Left ventricle myocardium superior (tissue), 1 donor: ENCODE measurements at places on chromosomes 7 and 10. TPM values are rescaled to one million over a fixed set of nuclear protein-coding genes. Genes with fewer than 3 reads are reported as not detected.
A peak's percentile ranks its signal among the peaks of the same experiment; 100 is the strongest.

DNA sequence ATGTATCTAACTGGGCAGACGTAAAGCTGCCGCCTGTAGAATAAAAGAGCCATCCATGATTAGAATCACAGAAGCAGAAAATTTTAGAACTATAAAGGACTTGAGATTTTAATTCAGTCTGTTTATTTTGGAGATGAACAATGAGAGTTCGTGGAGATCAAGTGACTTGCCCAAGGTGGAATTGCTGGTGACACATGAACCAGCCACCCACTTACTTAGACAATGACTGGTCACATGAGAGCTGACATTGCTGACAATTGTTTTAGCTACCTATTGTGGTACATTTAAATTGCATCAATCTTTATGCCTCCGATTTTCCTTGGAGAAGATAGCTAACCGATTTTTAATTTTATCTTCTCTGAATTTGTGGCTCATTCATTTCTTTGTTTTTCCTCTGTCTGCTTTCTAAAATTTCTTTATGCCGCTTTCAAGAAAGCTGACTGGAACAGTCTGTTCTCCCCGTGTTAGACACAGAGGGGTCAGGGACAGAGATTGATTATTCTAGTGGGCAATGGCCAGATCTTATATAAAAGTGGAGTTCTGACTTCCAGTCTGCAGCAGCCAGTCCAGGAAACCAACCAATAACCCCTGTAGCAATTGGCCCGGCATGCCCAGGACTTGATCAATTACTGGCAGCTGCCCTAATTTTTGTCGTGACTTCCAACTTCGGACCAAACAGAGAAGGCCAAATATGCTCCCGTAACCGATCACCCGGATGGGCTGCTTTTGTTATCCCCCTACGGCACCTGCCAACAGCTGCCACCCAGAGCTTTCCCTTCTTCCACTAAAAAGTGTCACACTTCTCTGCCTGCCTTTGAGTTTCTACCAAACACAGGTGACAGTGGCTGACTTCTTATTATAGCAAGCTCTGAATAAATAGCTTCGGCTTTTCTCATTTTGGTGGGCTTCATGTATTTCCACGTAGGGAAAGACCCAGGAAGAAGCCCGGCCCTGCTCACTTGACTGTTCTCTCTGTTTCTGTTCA is 241.6 kb downstream of the CAMK1D start:
- DNase-seq: no peak

GRCh38 chr10:112973046-112973445 is 23.0 kb downstream of the TCF7L2 start:
- DNase-seq: no peak

GRCh38 chr10:88918191-88918905 is 34.2 kb downstream of the ACTA2 start:
- DNase-seq: no peak

GRCh38 chr10:11527691-11528255 is 83.7 kb downstream of the USP6NL start:
- no peak for DNase-seq

DNA sequence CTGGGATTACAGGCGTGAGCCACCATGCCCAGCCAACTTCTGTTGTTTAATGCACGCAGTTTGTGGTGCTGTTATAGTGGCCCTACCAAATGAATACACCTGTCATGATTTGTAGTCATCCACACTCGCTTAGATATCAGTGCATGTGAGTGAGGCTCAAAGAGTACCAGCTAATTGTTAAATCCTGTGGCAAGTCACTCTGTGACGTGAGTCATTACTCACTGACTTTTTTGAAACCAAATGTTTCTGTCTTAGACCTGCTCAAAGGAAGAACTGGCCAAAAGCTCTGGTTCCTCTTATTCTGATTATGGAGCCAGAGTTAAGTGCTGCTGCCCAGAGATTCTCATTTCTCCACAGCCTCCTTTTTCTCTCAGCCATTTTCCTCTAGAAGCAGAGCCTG is 109.4 kb downstream of the PRKAG2 start:
- no peak for DNase-seq

DNA sequence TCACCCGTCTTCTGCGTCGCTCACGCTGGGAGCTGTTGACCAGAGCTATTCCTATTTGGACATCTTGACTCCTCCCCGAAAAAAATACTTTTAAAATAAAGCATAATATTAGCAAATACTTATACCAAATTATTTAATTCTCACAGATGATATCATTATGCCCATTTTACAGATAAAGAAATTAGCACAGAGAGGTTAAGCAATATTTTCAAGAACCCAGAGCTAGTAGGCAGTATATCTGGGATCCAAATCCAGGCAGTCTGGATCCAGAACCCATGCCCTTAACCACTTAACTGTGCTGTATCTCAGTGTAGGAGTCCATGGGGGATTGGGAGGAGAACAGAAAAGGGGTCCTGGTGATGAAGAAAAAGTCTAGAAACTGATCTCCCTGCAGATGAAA is 6.1 kb downstream of the IQUB start:
- DNase-seq: no peak

DNA sequence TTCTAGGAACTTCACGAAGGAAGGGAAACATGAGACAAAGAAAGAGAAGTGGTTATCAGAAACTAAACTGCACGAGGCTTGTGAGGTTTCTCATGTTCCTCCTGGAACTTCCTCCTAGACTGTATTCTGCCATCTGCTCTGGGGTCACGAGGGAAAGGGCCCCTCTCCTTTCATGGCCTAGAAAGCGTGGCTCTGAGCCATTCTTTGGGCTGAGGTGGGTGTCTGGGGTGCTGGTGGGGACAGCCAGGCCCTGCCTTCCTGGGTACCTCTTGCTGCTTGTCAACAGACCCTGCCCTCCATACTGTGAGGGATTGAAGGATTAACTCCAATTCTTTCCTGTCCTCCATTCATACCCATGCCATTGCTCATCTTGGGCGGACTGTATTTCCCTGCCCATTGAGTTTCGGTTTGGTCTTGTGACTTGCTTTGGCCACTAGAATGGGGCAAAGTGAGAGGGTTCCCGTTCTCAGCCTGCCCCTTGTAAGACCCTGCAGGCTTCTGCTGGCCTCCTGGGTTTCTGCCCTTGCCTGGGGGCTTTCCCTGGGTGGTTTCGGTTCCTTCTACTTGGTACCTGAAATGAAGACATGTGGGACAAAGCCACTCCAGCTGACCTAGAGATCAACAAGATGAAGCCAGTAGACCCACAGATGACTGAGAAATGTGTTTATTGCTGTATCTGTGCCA is 14.9 kb upstream of the GIMAP8 start:
- DNase-seq: no peak

DNA sequence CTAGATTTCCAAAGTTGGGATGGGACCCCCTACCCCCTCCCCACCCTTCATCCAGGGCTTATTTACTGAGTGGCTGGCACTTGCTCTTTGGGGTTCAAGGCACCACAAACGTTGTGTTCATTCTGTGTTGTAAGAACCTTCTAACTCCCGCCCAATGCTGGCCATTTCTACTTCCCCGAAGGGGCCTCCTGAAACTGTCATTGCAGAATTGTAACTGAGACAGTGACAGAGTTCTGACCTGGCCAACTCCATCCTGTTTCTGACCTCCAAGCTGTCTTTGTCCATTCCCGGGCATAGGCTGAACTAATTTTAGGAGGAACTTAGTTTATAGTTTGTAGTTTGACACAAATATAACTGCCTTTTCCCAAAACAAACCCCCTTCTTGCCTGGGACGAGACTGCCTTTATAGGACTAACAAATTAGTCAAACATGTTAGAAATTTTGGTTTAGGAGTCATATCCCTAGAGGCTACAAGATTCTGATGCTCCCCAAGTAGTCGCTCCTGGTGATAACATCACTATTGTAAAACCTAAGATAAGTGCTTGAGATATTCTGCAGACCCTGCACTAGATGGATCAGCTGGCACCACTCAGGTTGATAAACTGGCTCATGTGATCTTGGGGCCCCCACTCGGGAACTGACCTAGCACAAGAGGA is 34.8 kb upstream of the ZMIZ2 start:
- no peak for DNase-seq

DNA sequence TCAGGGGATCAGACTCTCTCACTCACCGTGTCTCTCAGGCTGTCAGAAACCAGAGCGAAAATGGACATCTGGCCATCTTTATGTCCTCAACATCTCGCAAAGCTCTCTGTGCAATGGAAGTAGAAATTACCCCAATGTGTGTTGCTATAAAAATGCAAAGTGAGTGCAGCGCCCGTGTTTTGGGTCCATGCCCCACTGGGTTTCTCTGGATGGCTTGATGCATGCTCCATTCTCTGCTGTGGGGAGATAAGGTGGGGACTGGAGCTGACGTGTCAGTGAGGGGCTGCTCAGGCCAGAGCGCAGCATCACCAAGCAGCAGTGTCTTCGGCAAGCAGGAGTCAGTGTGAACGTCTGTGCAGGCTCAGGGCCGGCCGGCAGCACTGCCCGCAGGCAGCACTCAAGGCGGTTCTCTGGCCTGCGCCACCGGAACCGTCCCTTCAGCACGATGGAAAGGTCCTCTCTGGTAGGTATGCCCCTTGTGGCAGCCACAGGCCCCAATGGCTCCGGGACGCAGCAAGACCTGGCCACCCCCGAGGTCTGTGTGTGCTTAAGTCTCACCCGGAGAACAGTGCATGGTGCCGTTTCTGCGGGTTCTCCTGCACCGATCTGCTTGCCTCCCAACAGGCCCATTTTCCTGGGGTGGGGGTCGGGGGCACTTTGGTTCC is 30.2 kb downstream of the WDR86 start:
- DNase-seq: peak; percentile 25

- no peak for DNase-seq
Observed at GRCh38 chr10:88962336-88962735, 9.8 kb upstream of the ACTA2 start.

- no peak for DNase-seq
Observed at GRCh38 chr7:116451957-116452729, 47.4 kb upstream of the CAV2 start.

DNA sequence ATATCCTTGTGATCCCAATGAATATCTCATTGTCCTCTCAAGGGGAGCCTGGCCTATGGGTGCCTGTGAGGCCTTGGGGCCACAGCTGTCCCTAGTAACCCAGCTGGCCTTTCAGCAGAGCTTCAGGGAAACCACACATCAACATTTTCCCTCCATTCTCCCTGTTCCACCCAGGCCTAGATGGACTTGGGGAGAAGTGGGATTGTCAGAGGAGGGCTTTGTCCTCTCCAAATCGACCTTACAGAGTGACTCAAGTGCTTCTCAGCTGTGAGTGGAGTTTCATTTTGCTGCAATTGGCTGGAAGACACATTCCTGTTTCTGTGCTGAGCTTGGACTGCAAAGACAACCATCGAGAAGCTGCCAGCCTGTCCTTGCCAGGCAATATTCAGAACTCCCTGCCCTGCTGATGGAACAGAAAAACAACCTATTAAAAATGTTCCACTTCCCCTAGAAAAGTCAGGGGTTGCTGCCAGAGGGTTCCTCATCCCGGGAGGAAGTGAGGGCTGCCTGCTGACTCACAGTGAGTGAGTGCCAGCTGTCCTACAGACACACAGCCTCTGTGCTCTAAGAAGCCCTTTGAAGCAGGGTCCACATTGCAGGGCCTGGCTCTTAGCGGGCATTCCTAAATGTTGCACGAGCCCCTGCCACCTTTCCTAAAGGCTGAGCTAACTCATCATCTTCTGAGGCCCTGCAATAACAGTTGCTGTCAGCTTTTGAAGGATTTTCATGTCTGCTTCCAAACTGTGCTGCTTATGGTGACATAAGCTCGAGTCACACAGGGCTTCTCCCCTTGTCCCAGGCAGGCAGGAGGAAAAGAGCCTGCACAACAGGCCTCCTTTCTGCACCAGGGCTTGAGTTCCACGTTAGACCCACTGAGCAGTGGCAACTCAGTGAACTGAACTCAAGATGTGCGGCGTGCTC is 20.5 kb downstream of the STRA8 start:
- DNase-seq: peak; percentile 72

GRCh38 chr10:16798571-16798970 is 18.7 kb downstream of the RSU1 start:
- no peak for DNase-seq

DNA sequence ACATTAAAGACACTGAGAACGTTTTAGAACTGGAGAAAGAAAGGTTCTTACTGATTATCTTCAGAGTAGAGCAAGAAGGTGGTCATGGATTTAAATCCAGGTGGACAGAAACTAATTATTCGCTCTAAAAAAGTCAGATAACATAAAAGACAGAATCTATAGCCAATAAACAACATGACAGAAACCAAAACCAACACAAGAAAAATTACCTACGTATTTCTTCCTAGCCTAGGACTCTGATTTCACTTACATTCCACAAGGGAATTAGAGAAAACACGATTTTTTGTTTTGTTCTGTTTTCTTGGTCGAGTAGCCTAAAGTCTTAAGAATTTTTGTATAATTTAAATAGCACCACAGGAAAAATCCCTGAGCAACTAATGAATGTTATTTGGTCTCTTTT is 15.1 kb downstream of the CPA1 start:
- no peak for DNase-seq

DNA sequence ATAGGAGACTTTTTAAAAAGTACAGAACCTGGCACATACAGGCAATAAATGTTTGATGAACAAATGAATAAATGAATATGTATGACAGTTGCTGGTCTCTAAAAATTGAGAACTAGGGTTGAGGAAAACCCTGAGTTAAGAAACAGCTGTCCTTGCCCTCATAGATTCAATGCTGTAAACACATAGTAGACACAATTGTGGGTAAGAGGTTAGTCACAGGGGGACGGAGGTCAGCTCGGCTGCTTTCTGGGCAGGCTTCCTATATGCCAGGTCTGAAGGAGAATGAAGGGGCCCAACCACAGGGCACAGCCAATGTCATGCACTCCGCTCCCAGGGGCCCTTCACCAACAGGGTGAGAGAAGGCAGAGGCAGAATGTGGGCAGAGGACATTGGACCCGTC is 143.3 kb upstream of the RSU1 start:
- DNase-seq: no peak

GRCh38 chr7:128350708-128351295 is 7.1 kb upstream of the RBM28 start:
- peak; percentile 40 for DNase-seq

- no peak for DNase-seq
Observed at GRCh38 chr7:44213877-44214388, 13.2 kb downstream of the YKT6 start.

DNA sequence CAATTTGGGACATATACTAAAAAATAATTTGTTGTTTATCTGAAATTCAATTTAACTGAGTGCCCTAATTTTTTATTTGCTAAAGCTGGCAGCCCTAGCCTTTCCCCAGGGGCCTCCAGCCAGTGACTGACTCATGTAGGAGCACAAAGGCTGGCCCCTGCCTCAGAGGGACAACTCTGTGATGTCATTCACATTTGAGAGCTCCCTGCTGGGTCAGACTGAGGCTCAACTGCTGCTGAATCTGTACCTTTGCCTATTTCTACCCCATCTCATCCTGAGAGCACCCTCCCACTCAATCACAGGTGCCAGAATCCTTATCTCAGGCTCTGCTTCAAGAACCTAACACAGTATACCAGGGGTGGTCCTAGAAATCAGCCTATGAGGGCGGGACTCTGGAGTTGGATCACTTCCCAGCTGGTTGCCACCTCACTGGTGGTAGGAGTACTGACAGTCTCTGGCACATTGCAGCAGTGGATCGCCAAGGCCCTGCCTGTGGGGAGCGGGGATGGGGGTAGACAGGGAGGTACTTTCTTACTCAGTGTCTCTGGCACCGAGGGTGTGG is 11.6 kb downstream of the GCK start:
- DNase-seq: peak; percentile 34

GRCh38 chr7:27134392-27134791 is 3.8 kb upstream of the HOXA4 start:
- no peak for DNase-seq

The TEX47 gene
- total RNA-seq: not detected

The SLC13A1 gene
- total RNA-seq: not detected

The TAS2R5 gene
- total RNA-seq: not detected

The NUTM2A gene
- total RNA-seq: 1.9 TPM

The HKDC1 gene
- not detected for total RNA-seq
